ENCODE measurements at places on chromosomes 3 and 15.
A peak's percentile ranks its signal among the peaks of the same experiment; 100 is the strongest.

DNA sequence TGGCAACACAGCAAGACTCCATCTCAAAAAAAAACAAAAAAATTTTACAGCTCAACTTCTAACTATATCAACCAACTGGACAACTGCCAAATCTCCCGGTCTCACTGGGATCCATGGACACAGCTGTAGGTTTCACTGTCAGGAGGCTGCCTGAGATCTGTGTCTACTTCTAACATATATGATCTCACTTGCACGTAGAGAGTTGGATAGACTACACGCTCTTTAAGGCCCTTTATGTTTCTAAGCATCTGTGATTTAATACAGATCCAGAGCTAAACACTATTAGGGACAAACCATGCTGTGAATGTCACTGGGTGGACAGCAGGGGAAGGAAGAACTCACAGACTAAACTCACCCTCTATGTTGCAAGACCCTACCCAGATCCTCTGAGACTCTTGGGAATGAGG lies 13.0 kb upstream of the APOD start:
- DNase-seq, result no peak

- no peak for DNase-seq
Measured at GRCh38 chr15:61130950-61131942, 97.9 kb downstream of the RORA start.

DNA sequence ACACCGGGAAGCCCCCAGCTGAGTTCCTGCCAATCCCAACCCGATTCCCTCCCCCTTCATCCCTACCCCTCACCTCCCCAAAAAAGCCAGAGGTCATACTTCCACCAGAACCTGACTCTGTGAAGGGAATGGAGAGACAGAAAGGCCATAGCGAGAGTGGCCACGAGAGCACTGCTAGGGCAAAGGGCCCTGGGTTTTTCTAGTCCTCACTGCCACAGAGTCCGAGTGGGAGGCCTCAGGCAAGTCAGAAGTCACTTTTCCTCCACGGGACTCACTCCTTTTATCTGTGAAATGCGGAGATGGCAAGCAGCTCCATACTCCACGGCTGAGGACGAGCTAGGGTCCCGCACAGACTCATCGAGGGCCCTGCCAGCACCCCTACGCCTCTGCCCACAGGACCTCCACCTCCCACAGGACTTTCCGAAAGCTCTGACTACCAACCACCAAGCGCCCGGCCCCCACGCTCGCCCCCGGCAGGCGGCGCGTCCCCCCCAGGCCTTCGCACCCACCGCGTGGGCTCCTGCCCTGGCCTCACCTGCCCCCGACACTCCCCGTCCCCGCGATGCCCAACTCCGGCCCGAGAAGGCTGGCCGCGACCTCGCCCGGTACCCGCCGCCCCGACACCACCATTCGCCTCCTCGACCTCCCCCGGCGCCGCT lies 792 bp downstream of the ATP13A3 start:
- DNase-seq, result peak; percentile 70

- no peak for DNase-seq
Measured at GRCh38 chr3:167874671-167875372, 139.3 kb downstream of the SERPINI1 start.

DNA sequence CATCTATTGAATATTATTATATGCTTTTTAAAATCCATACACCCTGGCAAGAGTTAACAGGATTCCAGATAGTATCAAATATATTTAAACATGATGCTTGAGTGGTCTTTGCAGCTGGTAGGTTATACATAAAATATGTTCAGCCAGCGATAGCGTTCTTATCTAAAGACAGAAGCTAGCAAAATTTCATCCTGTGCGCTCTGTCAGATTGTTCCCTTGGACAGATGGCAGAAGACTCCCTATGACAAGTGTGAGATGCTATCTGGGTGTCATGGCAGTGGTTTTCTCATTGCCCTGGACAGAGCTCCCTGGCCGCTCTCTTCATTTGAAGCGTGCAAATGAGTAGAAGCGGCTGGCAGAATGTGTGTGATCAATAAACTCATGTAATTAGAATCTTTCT lies 175.2 kb upstream of the SOX14 start:
- DNase-seq, result no peak

GRCh38 chr3:36164400-36164799 lies 215.9 kb upstream of the STAC start:
- DNase-seq, result no peak

DNA sequence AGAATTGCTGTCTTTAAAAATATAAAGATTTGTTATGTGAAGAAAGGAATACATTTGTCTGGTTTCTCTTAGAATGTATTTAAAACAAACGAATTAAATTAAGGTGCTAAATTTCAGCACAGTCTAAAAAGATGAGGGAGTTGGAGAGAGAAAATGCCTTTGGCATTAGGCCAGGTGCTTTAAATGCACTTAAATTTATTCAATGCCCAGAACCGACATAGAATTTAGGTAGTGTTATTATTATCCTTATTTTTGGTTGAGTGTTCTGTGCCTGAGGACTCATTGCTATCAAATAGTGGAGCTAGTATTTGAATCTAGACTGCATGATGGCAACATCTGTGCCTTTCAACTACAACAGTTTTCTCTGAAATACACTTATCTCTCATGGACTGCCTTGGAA lies 287.5 kb downstream of the RBMS3 start:
- DNase-seq, result no peak

- DNase-seq, result no peak
Measured at GRCh38 chr15:31953478-31953877, 76.8 kb upstream of the CHRNA7 start.

DNA sequence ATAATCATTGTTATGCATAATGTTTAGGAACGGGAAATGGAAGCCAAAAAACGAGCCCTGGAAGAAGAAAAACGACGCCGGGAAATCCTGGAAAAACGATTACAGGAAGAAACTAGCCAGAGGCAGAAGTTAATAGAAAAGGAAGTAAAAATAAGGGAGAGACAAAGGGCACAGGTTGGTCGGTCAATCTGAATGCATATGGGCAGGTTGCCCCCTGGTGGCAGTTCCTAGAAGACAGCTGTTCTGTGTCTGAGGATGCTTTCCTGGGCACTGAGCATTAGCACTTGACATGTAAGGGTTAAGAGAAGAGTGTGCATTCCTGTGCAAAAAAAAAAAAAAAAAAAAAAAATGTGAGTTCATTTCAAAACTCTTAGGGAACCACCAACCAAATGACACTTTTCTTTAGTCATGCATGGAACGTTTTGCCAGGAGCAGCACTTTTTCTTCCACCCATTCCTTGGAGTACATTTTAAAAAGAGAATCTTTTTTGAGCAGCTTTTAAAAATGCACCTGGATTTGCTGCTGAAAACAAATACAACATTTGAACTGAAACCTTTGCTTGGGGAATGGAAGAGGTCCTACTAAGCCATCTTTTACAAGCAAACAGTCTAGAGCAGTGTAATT lies 11.1 kb upstream of the ABHD10 start:
- DNase-seq, result peak; percentile 84

DNA sequence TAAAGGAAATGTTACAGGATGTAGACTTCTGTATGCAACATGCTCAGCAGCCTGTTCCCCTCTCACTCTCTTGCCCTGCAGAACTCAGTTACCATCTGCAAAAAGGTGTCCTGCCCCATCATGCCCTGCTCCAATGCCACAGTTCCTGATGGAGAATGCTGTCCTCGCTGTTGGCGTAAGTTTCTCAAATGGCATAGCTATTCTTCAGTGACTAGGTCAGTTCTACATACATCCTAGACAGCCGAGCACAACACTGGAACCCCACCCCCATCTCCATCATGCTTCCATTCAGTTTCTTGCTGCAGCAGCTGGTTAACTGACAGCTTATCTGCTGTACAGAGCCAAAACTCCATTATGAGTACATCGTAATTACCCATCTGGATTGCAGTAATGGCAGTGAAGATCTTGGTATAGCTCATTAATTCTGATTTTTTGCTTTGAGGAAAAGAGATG lies 4.5 kb downstream of the THBS1 start:
- DNase-seq, result no peak

DNA sequence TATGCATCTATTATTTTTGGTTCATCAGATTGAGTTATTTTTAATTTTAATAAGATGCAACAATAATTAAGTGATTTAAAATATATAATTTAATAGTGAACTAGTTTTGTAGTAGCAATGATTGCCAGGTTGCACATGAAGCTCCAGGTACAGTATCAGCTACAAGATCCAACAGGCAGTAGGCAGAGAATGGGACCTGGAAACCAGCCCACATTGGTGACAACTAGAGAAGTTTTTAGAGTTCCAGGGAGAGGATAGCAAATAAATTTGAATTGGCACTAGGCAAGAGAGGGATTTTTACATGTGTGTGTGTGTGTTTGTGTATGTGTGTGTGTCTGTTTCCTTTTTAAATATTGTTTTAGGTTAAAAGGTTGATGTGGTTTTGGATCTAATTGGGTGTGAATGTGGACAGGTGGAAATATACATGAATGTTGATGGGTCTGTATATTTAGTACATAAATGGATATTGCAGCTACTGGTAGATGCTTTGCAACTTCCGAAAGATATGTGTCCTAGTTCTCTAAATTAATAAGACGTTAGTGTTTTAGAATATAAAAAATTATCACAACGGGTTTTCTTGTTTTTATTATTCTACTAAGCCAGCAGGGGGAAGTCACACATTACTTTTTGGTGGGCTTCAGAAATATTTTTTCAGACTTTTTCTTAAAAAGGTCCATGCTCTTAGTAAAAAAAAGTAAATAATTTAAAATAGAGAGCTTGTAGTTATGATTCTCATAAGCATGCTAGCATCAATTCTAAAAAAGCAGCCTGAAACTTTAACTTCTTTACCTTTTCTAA lies 110.1 kb upstream of the GBE1 start:
- DNase-seq, result no peak

DNA sequence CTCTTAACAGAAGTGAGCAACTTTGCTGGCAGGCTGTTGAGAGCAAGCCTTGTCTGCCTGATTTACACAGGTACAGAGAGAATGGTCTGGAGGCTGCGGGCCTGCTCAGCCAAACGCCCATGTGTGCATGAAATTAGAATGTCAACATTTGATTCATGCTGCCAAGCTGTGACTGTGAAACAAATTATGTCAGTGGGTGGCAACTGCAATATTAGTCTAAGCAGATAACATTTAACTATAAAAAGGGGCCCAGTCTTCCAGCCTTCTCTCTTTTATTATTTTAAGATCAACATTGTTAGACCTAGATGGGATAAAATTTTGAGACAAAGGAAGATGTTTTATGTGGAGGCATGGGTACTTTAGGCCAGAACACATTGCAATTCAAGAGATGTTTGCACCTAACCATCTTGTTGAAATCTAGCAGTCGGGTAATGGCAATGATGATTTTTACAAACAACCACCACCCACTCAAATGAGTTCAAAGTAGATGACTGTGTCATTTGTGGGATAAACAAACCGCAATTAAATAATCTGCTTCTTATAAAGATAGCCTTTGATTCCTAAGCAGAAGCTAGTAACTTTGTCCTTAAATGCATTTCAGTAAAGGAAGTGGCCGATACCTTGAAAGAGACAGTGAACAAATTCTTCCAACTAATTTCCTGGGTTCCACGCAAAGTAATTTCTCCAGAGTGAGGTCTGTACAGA lies 70.2 kb downstream of the FOXB1 start:
- no peak for DNase-seq

DNA sequence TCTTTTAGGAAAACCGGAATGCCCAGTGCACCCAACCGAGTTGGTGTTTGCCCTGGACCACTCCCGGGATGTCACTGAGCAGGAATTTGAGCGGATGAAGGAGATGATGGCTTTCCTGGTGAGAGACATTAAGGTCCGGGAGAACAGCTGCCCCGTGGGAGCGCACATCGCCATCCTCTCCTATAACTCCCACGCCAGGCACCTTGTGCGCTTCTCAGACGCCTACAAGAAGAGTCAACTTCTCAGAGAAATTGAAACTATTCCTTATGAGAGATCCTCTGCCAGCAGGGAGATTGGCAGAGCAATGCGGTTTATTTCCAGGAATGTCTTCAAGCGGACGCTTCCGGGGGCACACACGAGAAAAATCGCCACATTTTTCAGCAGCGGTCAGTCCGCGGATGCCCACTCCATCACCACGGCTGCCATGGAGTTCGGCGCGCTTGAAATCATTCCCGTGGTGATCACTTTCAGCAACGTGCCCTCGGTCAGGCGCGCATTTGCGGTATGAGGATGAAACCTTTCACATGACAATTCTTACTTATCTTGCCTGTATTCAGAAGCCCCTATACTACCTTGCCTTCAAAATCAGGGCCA lies 97.5 kb downstream of the PIK3R4 start:
- no peak for DNase-seq

DNA sequence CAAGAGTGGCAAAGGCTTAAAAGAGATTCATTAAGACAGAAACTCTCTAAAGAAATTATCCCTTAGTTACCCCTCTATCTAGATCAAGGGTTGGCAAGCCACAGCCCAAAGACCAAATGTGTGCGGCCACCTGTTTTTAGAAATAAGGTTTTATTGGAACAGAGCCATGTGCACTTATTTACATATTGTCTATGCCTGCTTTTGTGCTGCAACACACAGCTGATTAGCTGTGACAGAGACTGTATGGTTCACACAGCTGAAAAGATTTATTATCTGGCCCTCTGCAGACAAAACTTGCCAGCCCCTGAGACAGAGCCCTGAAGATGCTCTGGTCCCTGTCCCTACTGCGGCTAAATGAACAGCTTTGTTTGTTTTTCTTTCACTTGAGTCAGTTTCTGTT lies 88.1 kb downstream of the ADAMTS9 start:
- no peak for DNase-seq

- peak; percentile 95 for DNase-seq
Measured at GRCh38 chr15:90234096-90234988, at the start of gene GDPGP1. Gene GDPGP1 (plus strand): TSS chr15:90234209. CDS start chr15:90240909, 6,700 bp downstream.

DNA sequence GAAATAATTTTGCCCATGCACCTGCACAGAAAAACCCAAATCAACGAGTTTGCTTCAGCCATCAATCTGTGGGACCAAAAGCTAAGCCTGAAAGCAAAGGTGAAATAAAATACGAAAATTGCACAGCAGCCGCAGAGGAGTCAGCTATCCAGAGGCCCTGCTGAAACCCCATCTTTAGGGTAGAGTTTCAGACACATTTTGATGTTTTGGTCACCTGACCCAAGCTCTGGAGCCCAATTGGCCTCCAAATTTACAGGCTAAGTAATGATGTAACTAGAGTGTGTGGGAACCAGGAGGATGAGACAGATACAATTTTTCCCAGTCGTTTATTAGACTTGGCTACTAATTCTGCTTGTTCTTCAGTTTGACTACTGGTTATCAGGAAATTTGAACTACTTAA lies 308.6 kb upstream of the ATP11B start:
- no peak for DNase-seq

- no peak for DNase-seq
Measured at GRCh38 chr3:129615751-129616281, 9.3 kb upstream of the PLXND1 start.

- DNase-seq, result no peak
Measured at GRCh38 chr3:66416556-66417304, 84.1 kb downstream of the LRIG1 start.

DNA sequence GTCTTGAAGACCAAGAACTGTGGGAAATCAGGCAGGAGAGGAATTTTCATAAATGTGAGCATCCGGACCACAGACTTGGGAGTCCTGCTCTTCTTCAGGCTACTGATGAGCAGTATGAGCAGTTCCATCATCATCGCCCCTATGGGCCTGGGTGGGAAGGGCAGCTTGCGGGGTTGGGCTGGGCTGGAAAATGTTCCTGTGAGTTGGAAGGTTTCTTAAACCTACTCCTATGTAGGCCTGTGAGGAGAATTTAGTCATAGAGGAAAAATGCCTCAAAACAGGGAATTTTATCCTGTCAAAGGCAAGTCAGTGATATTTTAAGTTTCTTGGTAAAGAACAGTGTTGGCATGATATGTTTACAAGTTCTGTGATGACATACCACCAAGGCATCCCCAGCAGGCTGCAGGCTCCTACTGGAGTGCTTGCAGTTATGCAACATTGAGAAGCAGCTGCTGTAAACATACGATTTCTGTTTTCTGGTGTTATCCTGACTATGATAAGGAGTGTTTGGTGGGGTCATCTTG lies 10.3 kb downstream of the MASP1 start:
- no peak for DNase-seq

Data from CD4-positive, alpha-beta T cell treated with Interferon alpha-2 for 1 hour (primary cell).